ENCODE measurements at places on chromosomes 16 and 17.

DNA sequence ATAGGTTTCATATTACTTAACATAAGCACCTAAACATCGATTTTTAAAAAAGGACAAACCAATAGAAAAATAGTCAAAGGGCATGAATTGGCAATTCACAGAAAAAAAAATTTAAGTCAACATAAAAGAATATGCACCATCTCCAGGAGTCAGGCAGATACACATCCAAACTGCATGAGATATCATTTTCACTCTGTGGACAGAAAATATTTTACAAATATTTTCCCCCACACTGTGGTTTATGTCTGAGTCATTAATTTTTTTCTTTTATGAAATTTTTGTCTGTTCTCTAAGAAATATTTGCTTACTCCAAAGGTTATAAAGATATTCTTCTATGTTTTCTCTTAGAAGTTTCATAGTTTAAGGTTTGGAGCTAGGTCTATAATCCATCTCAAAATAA lies 74.4 kb upstream of the DNAH17 start:
- DNase-seq: no peak

- peak; percentile 69 for DNase-seq
Measured at GRCh38 chr17:50345432-50346312, at the start of gene XYLT2. Gene XYLT2, plus strand, starts transcription at chr17:50346126. Its CDS starts 15 bp downstream, at chr17:50346141.

DNA sequence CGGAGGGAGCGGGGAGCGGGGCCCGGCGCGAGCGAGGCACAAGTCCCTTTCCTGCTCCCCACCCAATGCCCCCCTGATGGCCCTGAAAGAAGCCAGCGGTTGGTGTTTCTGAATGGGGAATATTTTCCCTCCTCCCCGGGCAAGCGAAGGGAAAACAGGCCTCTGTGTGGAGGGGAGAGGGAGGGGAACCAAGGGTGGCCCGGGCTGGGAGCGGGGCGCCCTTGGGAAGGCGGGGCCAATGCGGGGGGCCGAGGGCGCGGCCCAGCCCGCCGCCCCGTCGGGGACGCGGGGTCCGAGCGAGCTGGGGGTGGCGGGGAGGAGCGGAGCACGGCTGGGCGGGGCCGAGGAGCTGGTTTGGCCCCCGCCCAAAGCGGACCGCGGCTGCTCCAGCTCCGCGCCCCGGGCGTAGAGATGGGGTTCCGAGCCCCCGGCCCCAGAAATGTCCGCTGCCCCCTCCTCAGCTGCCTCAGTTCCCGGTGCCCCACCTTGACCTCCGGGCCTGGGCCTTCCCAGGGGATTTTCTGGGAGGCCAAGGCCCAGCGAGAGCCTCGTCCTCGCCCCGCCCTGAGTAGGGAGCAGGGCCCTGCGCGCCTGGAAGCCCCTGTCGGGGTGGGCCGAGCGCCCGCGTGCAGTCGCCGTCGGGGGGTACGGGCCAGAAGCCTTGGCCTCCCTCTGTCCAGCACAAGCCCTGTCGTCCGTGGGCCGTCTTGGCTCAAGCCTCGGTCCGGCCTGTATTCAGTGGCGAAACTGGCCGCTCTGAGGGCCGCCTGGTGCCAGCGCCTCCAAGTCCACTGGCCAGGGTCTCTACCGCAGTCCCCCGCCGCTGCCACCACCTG lies 3.9 kb upstream of the HEXIM1 start:
- no peak for DNase-seq

GRCh38 chr17:1759529-1759928 lies 2.3 kb upstream of the SERPINF1 start:
- no peak for DNase-seq

- peak; percentile 33 for DNase-seq
Measured at GRCh38 chr16:9192746-9193145, 101.3 kb downstream of the HAPSTR1 start.

- no peak for DNase-seq
Measured at GRCh38 chr17:17204041-17204591, 2.0 kb downstream of the PLD6 start.

DNA sequence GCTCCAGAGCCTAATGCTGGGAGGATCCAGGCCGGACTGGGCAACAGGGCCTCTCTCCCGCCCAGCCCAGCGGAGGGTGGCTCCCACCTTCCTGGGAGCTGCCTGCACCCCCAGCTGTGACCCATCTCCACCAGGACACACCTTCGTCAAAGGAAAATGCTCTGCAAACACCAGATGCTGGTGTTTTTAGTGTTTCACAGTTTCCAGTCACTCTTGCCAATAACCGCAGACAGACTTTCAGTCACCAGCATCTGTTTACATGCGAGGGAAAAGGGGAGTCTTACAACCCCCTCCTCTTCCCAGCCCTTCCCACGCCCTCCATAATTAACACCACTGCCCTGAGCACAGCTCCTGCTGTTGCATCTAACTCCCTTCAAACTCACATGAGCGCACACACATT lies 25.3 kb downstream of the KLHDC4 start:
- DNase-seq: no peak

GRCh38 chr17:34413443-34414119 lies 50.5 kb upstream of the CCL1 start:
- no peak for DNase-seq

- peak; percentile 91 for DNase-seq
Measured at GRCh38 chr17:45894022-45894784, at the start of gene MAPT. Gene MAPT, plus strand, starts transcription at chr17:45894554. Its CDS starts 67,784 bp downstream, at chr17:45962338.

DNA sequence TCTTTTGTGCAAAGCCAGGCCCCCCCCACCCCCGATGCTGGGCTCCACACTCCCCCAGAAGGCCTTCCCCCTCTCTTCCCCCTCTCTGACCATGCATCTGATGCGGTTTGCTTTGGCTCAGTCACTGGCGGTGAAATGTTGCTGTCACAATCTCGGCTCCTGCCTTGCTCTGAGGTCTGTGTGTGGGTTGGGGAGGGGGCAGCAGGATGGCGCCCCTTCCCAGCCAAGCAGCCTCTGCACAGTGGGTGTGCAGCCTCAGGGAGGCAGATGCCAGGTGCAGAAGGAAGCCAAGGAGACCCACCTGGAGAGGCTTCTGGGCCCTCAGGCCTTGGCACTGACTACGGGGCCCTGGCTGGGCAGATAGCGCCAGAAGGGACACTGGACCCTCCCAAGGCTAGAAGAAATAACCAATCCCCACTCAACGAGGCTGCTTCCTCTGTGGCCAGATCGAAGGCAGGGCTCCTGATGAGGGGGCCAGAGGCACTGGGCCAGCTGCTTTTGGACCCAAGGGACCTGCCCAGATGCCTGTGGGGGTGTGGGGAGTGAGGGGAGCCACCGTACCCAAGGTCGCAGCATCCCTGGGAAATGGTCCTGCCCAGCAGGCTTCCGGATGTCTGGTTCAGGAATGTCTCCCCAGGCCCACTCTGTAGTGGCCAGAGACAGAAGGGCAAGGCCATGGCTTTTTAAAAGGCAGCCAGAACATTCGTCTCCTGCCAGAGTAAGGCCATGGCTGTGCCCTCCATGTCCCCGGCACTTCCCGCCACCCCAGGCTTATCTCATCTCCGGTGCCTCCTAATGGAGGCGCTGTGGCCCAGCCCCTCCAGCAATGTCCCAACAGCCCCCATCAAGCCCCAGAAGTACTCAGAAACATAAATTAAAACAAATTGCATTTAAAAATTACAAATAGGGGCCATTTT lies 43.4 kb upstream of the SLC38A10 start:
- no peak for DNase-seq

DNA sequence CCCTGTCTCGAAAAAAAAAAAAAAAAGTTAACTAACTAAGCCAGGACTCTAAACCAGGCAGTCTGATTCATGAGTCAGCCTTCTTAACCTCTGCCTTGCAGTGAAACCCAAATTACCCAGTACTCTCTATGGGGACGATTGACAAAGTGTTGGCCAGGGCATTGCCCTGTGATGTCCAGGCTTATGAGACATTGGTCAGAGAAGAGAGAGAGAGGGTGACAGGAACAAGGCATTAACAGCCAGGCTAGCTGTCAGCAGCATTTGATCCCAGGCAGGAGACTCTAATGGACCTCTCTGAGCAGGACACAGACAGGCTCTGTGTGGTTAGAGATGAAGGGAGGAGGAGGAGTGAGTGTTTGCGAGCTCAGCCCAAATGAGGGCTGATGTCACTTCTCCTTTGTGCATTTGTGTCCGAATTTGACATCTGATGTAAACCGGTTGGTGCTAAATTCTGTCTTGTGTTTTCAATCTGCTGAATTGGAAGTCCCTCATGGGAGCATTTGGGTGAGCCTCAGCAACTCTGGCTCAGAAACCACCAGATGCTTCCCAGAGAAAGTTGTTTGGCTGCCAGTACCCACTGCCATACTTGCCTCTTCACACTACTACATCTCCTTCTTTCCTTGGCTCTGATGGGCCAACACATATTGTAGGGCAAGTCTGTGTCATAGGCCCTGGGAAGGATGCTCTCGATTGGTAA lies 4.3 kb upstream of the MYL4 start:
- peak; percentile 42 for DNase-seq

DNA sequence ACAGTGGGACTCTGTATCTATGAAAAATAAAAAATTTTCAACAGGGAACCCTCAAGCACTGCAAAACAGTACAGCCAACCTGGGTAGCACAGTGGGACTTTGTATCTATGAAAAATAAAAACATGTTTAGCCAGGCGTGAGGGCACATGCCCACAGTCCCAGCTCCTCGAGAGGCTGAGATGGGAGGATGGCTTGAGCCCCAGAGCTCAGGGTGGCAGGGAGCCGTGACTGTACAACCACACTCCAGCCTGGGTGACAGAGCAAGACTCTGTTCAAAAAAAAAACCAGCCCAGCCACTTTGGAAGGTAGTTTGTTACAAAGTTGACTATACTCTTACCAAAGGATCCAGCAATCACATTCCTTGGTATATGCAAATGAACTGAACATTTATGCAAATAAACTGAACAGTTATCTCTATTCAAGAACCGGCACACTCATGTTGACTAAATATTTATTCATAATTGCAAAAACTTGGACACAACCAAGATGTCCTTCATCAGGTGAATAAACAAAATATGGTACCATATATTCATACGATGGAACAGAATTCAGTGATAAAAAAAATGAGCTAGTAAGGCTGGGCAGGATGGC lies 5.2 kb downstream of the RPH3AL start:
- DNase-seq: no peak

- no peak for DNase-seq
Measured at GRCh38 chr16:85722128-85722893, 28.6 kb downstream of the C16orf74 start.

- DNase-seq: no peak
Measured at GRCh38 chr17:64213995-64214811, 48.9 kb downstream of the TEX2 start.

DNA sequence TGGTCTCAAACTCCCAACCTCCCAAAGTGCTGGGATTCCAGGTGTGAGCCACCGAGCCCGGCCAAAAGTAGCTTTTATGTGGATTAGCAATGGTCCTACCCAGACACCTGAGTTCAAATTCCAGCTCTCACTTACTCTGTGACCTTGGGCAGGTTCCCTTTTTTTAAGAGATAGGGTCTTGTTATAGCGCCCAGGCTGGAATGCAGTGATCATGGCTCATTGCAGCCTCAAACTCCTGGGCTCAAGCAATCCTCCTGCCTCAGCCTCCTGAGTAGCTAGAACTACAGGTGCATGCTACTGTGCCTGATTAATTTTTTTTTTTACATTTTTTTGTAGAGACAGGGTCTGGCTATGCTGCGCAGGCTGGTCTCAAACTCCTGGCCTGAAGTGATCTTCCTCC lies 16.6 kb downstream of the HDAC5 start:
- DNase-seq: no peak

DNA sequence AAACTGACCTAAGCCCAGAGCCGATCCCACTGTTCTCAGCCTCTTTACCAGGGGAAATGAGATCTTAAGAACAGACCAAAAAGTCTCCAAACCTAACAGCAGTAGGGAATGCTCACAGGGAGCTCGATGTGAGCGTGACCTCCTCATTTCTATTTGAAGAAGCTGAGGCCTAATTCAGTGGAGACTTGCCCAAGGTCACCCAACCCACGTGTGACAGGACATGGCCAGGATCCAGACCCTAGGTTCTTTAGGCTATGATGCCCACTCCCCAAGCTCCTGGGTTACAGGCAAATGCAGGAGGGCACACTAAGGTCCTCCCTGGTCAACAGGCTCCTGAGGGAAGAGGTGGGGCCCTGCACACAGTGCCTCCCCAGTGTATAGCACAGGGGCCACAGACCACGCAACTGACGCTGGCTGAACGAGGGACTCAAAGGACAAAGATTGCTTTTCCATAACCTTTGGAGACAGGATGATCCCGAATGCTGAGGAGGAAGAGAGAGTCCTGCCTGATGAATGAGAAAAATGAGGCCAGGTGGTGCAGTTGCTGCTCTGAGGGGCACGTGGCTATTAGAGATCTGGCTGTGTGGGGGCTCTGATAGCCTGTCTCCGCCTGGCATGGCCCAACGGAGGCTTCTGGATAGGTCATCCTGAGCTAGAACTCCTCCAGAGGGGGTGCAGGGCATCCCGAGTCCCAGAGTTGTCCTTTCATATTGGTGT lies 24.0 kb downstream of the MAP3K14 start:
- DNase-seq: no peak

GRCh38 chr16:50093607-50094539 lies 28.1 kb downstream of the HEATR3 start:
- DNase-seq: no peak

DNA sequence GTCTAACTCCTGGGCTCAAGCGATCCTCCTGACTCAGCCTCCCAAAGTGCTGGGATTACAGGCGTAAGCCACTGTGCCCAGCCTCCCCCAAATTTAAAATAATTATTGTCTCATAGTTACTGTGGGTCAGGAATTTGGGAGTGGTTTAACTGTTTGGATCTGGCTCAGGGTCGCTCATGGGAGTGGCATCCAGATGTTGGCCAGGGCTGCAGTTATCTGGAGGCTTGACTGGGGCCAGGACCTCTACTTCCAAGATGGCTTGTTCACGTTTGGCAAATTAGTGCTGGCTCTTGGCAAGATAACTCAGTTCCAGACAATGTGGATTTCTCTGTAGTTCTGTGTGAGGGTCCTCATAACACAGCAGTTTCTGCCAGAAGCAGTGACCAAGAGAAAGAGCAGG lies 8.0 kb downstream of the TEN1 start:
- no peak for DNase-seq

DNA sequence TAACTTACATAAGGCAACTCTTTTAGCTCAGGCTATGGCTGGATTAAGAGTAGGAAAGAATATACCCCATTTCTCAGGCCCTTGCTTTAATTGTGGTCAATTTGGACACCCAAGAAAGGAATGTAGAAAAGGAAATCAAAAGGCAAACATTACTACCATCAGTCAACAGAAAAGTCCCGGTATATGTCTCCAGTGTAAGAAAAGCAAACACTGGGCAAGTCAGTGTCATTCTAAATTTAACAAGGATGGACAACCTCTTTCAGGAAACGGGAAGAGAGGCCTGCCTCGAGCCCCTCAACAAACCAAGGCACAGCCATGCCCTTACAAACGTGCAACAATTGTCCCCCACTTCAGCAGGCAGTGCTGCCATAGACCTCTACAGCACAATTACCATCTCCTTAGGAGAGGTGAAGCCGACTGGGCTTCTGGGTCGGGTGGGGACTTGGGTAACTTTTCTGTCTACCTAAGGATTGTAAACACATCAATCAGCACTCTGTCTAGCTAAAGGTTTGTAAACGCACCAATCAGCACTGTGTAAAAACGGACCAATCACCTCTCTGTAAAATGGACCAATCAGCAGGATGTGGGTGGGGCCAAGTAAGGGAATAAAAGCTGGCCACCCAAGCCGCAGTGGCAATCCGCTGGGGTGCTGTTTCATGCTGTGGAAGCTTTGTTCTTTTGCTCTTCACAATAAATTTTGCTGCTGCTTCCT lies 12.4 kb downstream of the MRPL58 start:
- no peak for DNase-seq
